ENCODE measurements at places on chromosomes 3 and 15.

DNA sequence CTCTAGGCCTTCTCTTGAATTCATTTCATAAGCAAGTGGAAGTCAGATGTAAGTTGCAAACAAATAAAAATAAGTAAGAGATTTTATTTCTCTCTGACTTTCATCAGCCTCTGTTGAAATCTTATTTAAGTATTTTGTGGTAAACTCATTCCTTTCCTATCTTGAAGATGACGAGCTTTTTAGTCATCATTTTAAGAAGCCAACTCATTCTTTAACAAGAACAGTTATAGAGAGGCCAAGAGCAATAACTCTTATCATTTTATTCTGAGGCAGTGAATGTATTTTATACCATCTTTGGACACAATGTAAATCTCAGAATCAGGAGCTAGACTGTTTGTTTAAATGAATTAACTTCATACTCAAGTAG, 147.5 kb upstream of the MBNL1 start:
- DNase-seq = peak; percentile 88

- peak; percentile 72 for DNase-seq
Measured at GRCh38 chr3:60579734-60580133, 671.5 kb downstream of the FHIT start.

- DNase-seq = no peak
Measured at GRCh38 chr3:81439108-81439507, 322.3 kb downstream of the GBE1 start.

DNA sequence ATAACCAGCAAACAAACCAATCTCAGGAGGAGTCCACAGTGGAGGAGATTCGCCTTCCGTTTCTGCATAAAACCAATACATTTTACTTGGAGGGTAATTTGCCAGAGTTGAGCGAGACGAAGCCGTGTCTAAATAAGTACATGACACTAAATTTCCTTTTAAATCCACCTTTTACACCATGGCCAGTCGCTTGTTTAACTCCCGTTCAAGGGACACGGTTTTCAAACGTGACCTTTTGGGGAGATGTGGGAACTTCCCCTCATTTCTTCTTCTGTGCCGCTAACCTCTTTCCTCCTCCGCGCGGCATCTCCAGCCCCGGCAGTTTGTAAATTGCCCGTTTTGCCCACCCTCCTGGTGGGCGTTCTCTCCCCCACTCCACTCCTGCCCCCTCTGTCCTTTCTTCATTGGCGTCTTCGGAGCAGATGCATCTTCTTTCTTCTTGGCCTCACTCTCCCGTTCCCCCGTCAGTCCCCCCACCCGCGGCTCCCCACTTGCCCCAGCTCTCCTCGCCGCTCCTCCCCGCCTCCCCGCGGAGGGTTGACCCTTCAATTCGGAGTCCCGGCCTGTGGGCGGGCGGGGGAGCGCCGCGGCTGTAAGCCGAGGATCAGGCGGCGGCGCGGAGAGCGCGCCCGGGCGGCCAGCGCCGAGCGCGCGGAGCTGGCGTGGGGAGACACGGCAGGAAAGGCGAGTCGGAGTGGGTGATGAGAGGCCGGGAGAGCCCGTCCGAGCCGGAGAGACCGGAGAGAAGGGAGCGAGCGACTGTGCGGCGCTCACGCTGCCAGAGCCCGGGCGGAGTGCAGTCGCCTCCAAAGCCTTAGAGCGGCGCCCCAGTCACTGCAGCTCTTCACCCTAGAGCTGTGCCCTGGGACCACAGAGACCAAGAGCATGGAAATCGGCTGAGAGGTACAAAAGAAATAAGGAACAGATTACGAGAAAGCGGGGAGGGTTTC, at the start of gene NLGN1:
NLGN1 (plus strand) TSS at position 584 of the 950 bp plus-strand sequence.
- peak; percentile 70 for DNase-seq

DNA sequence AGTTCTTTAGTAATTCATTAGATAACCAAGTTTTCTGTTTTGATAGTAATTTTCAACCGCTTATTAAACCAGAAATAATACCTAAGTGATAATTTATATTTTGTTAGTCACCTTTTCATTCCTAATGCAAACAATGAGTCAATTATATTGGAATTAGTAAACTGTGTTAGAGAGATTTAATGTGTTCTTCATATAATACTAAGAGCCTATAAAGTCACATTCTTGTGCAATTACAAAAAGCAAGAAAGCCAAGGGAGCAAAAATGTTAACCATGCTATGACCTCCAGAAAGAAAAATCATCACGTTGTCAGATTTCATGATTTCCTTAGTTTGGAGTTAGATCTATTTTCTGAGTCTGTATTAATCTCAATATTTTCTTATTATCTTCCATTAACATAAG, 108.8 kb upstream of the SAMMSON start:
- peak; percentile 33 for DNase-seq

DNA sequence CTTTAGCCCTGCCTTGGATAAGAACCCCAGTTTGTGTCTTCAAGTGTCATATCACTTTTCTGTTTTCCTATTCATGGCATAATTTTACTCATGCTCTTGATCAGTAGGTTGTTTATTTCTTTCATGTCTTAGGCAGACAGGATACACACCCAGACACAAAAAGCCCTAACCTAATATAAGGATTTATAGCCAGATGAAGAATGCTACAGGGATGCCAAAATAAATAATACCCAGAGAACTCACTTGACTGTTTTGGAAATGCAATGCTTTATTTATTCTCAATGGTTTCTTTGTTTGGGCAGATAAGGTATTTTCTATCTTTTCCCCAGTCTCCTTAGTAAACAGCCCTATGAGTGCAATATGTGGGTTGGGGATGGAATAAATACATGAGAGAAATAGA, 424.0 kb upstream of the PDZRN3 start:
- peak; percentile 7 for DNase-seq

DNA sequence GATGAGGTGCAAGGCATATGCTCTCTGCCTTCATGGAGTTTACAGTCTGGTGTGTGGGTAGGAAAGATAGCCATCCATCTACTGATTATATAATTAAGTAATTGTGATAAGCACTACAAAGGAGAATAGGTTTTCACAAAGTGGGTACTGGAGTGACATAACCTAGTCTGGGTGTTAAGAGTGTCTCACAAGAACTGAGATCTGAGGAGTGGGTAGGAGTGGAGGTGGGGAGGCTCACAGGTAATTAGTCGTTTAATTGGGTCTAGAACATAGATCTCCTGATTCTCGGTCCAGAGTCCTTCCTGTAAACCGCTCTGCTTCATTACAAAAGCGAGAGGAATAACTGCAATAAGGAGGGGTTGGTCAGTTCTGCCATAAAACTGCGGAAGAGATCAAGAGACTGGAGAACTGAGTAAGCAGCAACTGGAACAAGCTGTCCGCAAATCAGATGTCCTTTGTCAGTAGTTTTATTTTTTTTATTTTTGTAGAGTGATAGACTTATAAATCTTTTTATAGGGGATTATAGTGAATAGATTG, 2.2 kb downstream of the NEO1 start:
- no peak for DNase-seq

DNA sequence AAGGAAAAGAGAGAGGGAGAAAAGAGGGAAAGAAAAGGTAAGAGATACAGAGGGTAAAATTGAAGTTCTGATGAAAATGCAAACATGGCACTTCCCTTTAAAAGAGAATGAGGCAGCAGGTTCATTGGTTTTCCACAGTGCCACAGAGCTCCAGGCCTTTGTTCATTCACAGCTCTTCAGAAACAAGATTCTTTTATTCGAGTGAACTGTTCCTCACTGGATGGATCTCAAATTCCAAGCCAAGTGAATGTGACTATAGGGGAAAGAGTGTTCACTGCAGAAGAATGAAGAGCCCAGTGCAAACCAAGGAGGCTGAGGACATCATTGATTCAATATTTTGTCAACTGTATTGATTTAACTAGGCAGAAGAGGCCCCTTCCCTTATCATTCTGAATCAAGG, 280.3 kb upstream of the PROK2 start:
- no peak for DNase-seq

DNA sequence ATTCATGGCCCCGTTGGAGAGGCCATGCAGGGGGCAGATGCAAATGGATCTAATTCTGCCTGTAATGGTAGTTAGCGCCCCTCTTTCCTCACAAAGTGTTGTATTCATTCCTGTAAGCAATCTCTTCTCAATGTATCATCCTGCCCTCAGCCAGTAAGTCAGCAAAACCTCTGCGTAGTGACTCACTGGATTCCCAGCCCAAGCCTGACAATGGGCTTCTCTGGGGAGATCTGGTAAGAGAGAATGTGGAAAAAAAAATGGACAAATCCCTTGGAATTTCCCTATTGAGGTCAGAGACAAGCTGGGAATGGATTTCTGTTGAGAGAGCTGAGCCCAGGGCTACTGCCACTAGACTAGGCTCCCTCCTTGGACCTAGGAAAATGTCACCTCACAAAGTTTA, 25.4 kb downstream of the ADPGK start:
- peak; percentile 87 for DNase-seq

GRCh38 chr15:49741712-49742111, 120.9 kb downstream of the DTWD1 start:
- no peak for DNase-seq

- DNase-seq = no peak
Measured at GRCh38 chr3:62238431-62238830, 134.9 kb downstream of the FEZF2 start.

- peak; percentile 11 for DNase-seq
Measured at GRCh38 chr15:83153288-83153687, 45.8 kb downstream of the TM6SF1 start.

DNA sequence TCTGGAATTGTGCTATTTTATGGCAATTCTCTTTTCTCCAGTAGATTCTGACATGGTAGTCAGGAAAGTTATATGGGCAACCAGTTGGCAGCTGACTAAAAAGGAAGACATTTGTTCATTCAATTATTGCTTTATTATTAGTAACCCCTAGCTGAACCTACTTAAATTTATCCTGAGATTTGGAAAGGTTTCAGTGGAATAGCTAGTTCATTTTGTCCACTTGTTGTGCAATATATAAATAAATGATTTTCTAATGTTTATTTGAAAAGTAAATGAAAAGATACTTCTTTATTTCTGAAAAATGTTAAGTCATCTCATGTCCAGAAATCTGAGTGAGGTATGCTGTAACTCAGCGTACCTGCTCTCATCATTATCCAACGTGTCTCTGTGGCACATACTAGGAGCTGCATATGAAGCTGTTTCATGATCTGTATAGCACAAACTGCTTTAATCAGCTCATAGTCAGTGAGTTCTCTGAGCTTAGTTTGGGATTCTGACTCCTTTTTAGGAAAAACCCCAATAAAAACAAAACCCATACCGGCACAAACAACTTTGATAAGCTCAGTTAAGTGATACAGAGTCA, 35.9 kb downstream of the RARB start:
- DNase-seq = no peak
